ENCODE measurements at places on chromosomes 13 and 19. TPM values are rescaled to one million over a fixed set of nuclear protein-coding genes. Genes with fewer than 3 reads are reported as not detected.

The WTIP gene
- total RNA-seq = 22.3 TPM

The CEACAM20 gene
- total RNA-seq = not detected

The ZNF677 gene
- 24.3 TPM for total RNA-seq

The PCDH17 gene
- total RNA-seq = 18.5 TPM

The KLC3 gene
- total RNA-seq = 3.3 TPM

The TMEM238 gene
- total RNA-seq = 24.3 TPM

The PPP2R1A gene
- 314 TPM for total RNA-seq

The KLK3 gene
- not detected for total RNA-seq

The GRIK5 gene
- total RNA-seq = 16.2 TPM

The LILRA1 gene
- 2.2 TPM for total RNA-seq

The WDR62 gene
- 0.69 TPM for total RNA-seq

The IGFLR1 gene
- total RNA-seq = 22.3 TPM

The ZNF550 gene
- 15.1 TPM for total RNA-seq
